ENCODE measurements at places on chromosomes 16 and 17.

DNA sequence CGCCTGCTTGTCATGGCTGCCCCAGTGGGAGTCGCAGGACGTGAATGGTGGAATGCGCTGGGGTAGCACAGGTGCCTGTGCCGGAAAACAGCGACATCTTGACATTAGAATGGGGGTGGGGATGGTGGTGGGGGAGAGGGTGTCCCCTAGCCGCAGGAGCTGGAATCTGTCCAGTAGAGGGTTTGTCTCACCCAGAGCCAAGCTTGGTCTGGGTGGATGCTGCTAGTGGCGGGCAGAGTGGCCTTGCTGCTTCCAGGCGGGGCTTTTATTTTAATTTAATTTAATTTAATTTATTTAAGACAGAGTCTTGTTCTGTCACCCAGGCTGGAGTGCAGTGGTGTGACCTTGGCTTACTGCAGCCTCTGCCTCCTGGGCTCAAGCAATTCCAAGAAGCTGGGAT lies 7.7 kb downstream of the BAIAP2 start:
- no peak for DNase-seq

DNA sequence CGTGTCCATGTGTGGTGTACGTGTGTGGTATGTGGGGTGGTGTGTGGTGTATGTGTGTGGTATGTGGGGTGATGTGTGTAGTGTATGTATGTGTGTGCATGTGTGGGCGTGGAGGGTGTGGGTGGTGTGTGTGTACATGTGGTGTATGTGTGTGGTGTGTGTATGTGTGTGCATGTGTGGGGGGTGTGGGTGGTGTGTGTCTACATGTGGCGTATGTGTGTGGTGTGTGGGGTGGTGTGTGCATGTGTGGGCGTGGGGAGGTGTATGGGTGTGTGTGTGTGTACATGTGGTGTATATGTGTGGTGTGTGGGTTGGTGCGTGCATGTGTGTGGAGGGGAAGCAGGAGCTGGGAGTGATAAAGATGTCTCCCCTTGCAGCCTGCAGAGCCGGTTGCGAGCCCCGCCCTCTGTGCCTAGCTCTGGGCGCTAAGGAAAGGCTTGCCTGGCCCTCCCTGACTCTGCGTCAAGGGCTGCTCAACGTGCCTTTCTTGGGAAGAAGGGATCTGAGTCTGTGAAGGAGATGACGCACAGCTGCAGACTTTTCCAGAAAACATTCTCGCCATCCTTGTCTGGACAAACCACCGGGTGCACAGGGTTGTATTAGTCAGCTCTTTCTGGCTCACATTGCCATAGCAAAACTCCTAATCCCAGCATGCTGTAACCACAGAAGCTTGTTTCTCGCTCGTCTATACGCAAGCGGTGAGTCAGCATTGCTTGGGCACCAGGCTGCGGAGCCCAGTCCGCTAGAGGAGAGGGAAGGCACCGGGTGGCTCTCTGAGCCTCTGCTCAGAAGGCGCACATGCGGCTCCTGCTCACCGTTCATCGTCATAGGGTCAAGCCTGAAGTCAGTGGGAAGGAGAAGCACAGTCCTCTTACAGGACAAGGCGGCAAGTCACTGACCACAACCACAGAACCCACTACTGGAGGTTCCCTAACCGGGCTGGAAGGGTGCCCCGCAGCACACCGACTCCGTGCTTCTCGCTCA lies 2.0 kb upstream of the CD300H start:
- DNase-seq = peak; percentile 15

GRCh38 chr16:11076259-11077018 lies 132.1 kb downstream of the CLEC16A start:
- no peak for DNase-seq

DNA sequence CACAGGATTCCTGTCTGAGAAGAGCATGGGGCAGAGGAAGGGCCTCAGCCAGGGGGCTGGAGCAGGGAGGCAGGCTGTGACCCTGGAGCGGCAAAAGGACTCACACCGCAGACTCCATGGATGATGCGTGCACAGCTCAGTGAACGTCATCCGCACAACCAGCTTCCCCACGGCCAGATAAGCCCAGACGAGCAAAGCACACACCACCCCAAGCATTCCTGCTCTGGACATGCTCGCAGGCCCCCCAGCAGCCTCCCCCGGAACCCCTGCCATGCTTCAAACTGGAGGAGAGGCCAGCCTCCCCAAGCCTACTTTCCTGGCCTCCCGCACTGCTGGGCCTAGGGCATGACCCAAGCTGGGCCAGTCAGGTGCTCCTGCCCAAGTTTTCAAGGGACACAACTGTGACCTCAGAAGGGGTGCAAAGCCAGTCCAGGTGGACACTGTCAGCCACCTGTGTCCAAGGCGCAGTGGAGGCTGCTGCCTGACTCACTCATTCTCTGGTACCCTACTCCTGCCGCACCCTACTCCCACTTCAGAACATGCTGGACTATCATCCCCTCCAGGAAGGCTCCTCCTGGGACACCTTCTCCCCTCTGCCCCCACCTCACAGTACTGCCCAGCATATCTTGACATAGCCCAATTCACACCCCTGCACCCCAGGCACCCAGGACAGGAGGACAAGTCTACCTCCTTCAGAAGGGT lies 4.8 kb downstream of the BCAR1 start:
- DNase-seq = no peak

GRCh38 chr17:37720989-37721388 lies 23.9 kb downstream of the HNF1B start:
- DNase-seq = no peak

- DNase-seq = no peak
Measured at GRCh38 chr16:85676466-85676865, 12.3 kb downstream of the GINS2 start.

GRCh38 chr17:70407506-70407905 lies 238.2 kb downstream of the KCNJ2 start:
- no peak for DNase-seq

DNA sequence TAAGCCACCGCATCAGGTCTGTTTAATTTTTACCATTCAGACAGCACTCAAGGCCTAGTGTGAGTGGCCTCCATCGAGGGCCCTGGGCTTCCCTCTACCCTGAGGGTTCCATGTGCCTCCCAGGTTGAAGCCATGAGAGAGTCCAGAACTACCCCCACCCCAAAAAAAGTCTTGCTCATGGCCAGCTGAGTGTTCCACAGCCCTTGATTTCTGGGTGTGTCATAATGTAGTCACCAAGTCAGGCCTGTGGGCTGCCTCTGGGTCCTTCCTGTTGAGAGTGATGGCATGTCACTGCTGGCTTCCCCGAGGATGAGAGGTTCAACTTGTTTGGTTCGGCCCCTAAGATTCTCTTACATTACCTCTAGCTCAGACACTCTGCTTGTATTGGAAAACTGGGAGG lies 100.6 kb downstream of the PITPNC1 start:
- no peak for DNase-seq

DNA sequence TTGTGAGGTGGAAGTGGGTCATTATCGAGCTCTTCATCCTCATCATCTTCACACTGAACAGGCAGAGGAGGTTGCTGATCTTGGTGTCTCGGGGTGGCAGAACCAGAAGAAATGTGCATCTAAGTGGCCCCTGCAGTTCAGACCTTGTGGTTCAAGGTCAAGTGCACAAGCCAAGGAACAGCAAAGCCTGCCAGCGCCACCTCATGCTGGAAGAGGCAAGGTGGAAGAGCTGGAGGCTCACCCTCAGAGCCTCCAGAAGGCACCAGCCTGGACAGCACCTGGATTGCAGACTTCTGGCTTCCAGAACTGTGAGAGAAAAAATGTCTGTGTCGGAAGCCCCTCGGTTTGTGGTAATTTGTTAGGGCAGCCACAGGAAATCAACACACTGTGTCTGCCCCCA lies 32.7 kb downstream of the IFT140 start:
- DNase-seq = no peak

DNA sequence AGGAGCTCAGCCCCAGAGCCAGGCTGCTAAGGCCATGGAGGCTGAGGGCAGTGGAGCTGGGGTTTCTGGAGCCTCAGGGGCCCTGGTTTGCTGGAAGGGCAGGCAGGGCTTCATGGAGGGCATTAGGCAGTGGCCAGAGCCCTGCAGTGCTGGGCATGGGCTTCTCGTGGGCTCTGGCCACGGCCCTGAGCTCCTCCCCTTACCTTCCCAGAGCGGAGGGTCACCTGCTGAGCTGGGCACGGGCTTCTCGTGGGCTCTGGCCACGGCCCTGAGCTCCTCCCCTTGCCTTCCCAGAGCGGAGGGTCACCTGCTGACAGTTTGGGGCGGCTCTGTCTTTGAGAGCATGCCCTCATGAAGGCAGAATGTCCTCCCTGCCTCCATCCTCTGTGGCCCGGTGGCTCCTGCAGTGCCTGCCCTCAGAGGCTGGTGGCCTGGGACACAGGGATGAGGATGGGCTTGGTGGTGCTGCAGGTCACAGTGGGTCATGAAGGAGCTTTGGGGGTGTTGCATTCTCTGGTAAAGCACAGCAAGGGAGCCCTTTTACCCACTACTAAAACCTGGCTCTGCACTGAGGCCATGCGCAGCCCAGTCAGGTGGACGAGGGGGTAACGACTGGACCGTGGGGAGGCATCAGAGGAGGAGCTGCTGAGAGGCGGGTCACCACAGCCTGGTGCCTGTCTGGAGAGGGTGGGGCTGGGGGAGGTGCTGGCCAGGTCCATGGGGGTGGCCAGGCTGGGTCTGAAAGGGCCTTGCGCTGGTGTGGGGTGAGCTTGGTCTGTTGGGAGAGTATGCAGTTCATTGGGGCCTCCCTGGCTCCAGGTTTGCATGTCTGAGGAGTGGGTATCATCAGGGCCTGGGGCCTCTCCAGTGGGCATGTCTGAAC lies 2.9 kb upstream of the RNPS1 start:
- DNase-seq = no peak

- no peak for DNase-seq
Measured at GRCh38 chr17:2487306-2487705, 24.4 kb downstream of the METTL16 start.

- DNase-seq = no peak
Measured at GRCh38 chr16:81429045-81429521, 15.5 kb upstream of the CMIP start.

GRCh38 chr17:71168053-71168741 lies 952.6 kb upstream of the SOX9 start:
- no peak for DNase-seq

DNA sequence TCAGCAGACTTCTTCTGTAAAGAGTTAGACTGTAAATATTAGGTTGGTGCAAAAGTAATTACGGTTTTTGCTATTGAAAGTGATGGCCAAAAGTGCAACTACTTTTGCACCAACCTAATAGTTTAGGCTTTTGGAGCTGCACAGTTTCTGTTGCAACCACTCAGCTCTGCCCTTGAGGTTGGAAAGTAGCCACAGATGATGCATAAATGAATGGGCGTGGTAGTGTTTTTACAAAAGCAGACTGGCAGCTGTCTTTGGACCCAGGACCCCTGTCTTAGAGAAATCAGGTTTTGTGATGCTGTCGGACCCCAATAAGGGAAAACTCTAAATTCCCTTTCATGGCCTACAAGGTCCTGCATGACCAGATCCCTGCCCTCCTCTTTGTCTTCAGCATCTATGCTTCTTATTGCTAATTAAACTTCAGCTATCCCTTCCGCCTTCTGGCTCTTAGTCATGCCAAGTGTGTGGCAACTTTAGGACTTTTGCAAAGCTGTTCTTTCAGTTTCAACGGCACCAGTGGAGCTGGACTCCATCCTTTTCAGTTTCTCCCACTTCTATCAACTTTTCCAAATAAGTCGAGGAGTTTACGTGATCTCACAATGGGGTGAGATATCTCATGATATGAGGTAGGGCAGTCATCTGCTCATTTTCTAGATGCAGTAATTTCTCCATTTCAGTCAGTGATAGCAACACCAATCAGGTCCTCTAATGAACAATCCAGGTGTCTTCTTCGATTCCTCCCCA lies 232.3 kb downstream of the XYLT1 start:
- no peak for DNase-seq

GRCh38 chr17:28958820-28959455 lies 7.6 kb upstream of the PHF12 start:
- no peak for DNase-seq

- no peak for DNase-seq
Measured at GRCh38 chr17:52451294-52451861, 292.9 kb upstream of the CA10 start.

DNA sequence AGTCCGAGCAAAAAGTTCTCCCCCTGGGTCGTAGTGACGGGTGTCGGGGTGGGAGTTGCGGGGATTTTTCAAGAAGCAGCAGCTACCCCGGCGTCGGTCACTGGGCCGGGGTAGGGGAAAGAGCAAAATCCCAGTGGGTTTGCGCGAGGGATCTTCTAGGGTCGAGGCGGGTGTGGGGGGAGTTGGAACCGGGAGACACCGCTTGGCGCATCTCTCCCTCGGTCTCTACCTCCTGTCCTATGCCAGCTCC lies 2.3 kb upstream of the UBTF start:
- DNase-seq = no peak

- peak; percentile 10 for DNase-seq
Measured at GRCh38 chr16:69112285-69113129, 7.1 kb downstream of the HAS3 start.

GRCh38 chr16:30663820-30664219 lies 5.6 kb downstream of the FBRS start:
- no peak for DNase-seq

- DNase-seq = no peak
Measured at GRCh38 chr17:61088556-61088955, 311.1 kb upstream of the TBX2 start.

DNA sequence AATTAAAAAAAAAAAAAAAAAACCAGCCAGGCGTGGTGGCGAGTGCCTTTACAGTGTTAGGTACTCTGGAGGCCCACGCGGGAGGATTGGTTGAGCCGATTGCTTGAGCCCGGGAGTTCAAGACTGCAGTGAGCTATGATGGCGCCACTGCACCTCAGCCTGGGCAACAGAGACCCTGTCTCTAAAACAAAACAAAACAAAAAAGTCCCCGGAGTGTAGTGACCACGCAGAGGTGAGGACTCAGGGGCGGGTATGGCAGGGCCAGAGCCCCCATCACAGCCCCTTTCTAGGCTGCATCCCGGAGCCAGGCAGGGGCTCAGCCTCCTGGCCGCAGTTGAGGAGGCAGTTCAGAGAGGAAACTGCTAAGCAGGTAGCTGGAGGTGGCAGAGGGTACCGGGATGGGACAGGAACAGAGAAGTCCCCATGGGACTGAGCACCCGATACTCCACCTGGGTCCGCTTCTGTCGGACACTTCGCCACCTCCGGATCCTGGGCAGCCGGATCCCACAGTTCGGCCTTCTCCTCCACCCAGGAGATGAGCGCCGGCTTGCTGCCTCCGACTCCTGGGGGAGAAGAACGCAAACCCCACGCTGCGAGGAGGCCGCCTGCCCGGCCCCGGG lies 800 bp downstream of the ZNF747 start:
- DNase-seq = no peak

DNA sequence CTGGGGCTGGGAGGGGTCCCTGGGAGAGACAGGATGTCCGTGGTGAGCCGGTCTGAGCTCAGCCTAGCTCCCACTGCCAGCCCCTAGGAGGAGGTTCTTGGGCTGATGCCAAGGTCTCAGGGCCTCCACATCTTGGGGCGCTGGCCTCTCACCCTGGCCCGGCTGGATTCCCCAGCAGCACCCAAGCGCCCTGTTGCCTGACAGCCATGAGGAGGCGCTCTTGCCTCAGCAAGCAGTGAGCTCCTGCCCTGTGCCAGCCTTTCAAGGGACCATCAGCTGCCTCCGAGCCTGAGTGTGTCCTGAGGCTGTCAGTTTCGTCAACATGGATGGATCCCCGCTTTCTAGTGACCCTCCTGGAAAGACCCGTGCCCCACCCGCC lies 234.9 kb upstream of the CIBAR2 start:
- no peak for DNase-seq

GRCh38 chr17:41486809-41487530 lies 2.7 kb downstream of the KRT36 start:
- no peak for DNase-seq

- no peak for DNase-seq
Measured at GRCh38 chr17:81454473-81454872, 58.1 kb downstream of the ACTG1 start.

GRCh38 chr17:81885454-81885853 lies 5.9 kb downstream of the ALYREF start:
- DNase-seq = no peak

GRCh38 chr17:43634591-43635125 lies 27.1 kb downstream of the MEOX1 start:
- DNase-seq = no peak

All from KG1 (cell line).